Left kidney (tissue), 8 donors: ENCODE measurements at places on chromosomes 3 and 15. TPM values are rescaled to one million over a fixed set of nuclear protein-coding genes. Genes with fewer than 3 reads are reported as not detected.

DNA sequence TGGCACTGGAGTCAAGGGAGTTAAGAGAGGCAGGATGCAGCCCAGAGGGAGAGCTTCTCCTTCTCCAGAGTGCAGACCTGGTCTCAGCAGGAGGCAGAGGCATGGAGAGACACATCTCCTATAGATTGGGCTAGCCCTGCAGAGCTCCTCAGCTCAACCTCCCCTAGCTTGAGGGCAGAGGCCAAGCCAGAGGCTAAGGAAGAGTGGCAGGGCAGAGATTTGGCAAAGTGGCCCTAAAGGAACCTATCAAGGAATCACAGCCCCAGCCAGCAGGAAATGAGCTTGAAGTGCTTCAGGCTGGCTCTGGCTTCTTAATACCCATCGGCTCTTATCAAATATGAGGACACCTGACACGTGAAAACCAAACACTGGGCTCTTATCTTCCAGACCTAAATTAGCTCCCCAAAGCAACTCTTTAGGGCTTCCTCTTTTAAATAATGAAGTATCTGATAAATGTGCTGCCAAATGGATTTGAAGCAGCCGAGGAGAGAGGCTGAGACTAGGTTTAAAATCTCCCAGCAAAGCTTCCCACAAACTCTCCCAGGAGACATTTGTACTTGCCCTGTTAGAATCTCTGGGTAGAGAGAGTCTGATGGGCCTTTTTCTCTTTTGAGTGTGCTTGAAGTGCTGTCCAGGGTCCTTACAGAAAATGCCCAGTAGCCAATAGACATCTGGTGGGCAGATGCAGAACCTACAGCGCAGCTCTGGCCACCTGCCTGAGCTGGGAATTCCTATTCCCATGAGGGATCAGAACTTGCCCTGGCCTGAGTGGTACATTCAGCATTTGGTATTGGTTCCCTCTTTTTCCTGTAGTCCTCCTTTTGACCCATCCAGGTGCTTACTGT lies 271.4 kb downstream of the CLSTN2 start:
- peak; percentile 59 for DNase-seq

- no peak for DNase-seq
These were observed 3.8 kb upstream of the CMTM6 start for GRCh38 chr3:32506466-32506865.

GRCh38 chr15:76963596-76963995 lies 31.3 kb upstream of the PSTPIP1 start:
- no peak for DNase-seq

DNA sequence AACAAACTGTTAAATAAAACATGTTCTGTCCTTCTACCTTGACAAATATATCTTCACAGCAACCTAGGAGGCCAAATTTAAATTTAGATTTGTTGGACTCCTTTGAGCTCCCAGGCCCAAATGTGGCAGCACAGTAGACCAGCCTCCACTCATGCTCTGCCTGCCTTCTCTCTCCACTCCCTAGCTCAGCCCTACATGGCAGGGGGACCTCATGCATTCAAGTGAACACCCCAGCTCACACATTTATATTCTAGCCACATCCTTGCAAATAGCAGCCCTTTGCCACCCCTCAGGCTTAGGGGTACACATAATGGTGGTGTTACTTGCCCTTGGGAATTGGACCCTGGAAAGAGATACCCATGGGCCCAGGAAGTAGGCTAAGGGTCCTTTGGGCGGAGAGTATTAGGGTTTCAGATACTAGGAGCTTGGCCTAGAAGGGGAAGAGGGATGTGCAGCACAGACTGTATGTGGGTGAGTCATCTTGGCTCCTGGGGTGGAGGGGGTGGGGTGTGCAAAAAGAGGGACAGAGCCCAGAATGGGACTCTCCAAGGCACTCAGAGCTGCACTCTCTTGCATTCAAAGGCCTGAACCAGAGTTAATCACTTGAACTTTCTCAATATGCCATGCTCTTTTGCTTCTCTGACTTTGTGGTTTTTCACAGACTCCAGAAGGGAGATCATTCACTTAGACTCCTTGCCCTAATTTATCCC lies 268.4 kb upstream of the ROPN1 start:
- DNase-seq: no peak

Gene C15orf61
- 6.0 TPM for polyA plus RNA-seq

Gene CCRL2
- 1.2 TPM for polyA plus RNA-seq

Gene GP5
- polyA plus RNA-seq: 0.40 TPM

GRCh38 chr15:99253381-99254090 lies 2.3 kb downstream of the LRRC28 start:
- DNase-seq: no peak

GRCh38 chr3:151443583-151443982 lies 17.3 kb downstream of the IGSF10 start:
- peak; percentile 44 for DNase-seq

- DNase-seq: no peak
These were observed 299.3 kb downstream of the PLCL2 start for GRCh38 chr3:17183951-17184550.

DNA sequence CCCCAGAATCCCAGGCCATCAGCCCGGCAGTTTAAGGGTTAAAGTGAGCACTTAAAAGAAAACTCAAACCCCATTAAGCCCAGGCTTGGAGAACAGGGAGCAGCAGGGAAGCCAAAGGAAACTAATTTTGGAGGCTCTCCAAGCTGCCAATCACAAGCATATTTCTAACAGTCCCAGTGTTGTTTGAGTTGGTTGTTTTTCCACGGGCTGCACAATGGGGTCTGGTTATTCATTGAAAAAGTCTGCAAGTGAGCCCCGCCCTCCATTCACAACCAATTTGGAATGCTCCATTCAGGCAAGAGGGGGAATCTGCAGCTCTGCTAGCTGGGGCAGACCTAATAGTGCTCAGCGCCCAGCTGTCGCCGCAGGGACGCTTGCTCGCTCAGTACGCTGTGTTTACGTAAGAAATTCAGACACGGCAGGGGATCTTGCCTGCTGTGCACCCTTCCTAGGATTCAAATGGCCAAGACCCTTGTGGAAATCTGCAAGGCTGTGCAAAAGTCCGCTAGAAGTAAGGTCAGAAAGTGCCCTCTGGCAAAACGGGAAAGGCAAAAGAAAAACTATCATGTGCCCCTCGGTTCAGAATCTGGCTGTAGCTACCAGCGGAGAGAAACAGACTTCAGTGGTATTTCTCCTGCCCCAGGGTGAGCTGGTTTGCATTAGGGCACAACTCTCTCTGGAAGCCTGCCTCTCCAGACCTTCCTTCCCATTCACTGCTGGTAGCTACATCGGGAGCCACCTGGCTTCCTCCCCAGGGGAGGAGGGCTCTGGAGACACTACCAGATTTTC lies 11.0 kb downstream of the ETV5 start:
- peak; percentile 92 for DNase-seq

- no peak for DNase-seq
These were observed 381.9 kb downstream of the ERC2 start for GRCh38 chr3:56086355-56086754.

GRCh38 chr3:14570089-14570488 lies 29.9 kb upstream of the GRIP2 start:
- no peak for DNase-seq

Gene MYZAP
- 5.3 TPM for polyA plus RNA-seq

Gene SCAANT1
- polyA plus RNA-seq: 1.0 TPM

Gene PLS1
- polyA plus RNA-seq: 28.9 TPM

Gene COL6A6
- 2.9 TPM for polyA plus RNA-seq

Gene IMPG2
- 0.76 TPM for polyA plus RNA-seq

Gene TMEM207
- polyA plus RNA-seq: 18.1 TPM

GRCh38 chr15:66855041-66855440 lies 153.0 kb downstream of the SMAD6 start:
- no peak for DNase-seq

- peak; percentile 24 for DNase-seq
These were observed 240.8 kb downstream of the NR1D2 start for GRCh38 chr3:24185738-24186384.

- no peak for DNase-seq
These were observed 14.2 kb downstream of the ESYT3 start for GRCh38 chr3:138448631-138449030.

DNA sequence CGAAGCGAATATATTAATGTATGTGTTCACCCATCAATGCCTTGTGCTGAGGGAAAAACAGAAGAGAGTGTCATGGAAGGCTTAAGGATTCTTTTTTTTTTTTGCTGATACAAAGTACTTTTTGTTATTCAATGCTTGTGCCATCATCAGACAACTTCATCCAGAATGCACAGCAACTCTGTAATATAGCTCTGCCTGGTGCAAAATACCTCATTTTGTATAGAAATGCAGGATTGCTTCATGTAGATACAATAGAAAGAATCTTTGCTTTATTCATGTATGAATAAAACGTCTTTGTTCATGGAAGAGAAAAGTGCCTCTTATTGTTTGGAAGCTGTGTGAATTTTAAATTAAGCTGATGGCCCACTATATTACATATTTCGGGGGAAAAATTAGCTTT lies 62.9 kb downstream of the SH3GL3 start:
- DNase-seq: no peak

- DNase-seq: no peak
These were observed 6.8 kb downstream of the SKOR1 start for GRCh38 chr15:67832031-67832551.

GRCh38 chr3:64105816-64106215 lies 82.5 kb upstream of the PSMD6 start:
- no peak for DNase-seq

Gene GREM1
- 0.52 TPM for polyA plus RNA-seq

- no peak for DNase-seq
These were observed 370.2 kb downstream of the TIGIT start for GRCh38 chr3:114664006-114664405.

DNA sequence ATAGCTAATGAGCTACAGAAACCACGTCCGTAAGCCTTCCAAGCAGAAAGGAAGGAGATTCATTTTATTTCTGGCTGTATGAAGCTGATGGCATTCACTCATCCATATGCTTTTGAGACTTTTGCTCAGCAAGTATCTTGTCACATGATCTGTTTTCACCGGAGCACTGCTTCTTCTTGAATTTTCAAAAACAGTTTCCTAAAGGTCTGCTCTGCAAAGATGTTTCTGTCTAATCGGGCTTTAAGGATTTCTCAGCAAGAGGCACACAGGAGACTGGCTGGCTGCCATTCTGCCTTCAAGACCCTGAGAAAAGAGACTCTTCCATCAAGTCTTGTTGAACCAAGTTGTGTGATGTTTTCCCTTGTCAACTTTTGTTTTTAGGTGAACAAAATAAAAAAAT lies 289.6 kb upstream of the LYSMD4 start:
- no peak for DNase-seq

DNA sequence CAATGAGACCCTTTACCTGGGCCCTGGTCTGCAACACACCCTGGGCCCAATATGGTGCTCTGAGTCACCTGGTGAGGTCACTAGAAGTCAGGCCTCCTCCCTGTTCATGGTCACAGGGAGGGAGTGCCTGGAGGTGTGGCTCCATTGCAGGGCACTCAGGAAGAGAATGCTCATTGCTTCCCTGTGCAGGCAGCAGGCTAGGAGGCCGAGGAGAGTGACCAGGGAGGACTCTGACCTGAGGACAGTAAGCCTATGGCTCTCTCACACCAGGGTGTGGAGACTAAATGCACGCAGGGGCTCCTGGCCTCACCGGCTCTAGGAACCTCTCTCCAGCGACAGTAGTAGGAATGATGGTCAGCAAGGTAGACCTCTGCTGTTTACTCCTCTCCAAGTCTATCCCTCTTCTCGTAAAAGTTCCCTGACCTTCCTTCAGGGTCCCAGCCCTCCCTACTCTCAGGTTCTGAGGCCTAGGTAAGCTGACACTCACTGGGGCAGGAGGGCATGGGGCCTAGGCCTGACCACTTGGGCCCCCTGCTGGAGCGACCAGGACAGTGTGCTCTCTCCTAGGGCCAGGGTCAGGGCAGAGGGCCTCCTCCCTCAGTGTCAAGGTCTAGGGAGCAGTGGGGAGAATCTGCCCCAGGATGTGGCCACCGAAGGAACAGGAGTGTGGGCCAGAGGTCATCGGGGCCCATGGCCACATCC lies 9.6 kb upstream of the SLCO2A1 start:
- DNase-seq: no peak

Gene HES1
- polyA plus RNA-seq: 65.2 TPM

Gene ISLR2
- 0.93 TPM for polyA plus RNA-seq

GRCh38 chr3:150243466-150243865 lies 164.6 kb upstream of the TSC22D2 start:
- no peak for DNase-seq

- DNase-seq: no peak
These were observed 20.7 kb upstream of the MYZAP start for GRCh38 chr15:57570994-57571393.

DNA sequence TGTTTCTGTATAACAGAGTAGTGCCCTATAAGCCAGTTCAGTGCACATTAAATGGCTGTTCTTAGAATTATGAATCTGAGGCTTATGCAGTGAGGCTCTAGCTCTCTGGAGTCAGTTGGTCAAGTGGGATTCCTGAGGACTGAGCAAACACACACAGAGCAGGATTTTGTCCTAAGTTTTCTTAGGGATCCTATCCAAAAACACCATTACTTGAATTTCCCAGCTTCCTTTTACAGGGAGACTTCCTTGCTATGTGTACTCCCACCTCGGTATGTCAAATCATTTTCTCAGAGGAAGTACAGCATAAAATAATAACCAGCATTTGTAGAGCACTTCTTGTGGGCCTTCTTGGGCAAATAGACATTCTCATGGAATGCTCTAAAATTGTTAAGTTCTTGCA lies 63.1 kb upstream of the GOLGA6B start:
- no peak for DNase-seq

Gene TMEM108
- 1.6 TPM for polyA plus RNA-seq

- no peak for DNase-seq
These were observed 21.9 kb upstream of the NR1I2 start for GRCh38 chr3:119759962-119760361.

Gene ENTPD3
- polyA plus RNA-seq: 2.9 TPM

DNA sequence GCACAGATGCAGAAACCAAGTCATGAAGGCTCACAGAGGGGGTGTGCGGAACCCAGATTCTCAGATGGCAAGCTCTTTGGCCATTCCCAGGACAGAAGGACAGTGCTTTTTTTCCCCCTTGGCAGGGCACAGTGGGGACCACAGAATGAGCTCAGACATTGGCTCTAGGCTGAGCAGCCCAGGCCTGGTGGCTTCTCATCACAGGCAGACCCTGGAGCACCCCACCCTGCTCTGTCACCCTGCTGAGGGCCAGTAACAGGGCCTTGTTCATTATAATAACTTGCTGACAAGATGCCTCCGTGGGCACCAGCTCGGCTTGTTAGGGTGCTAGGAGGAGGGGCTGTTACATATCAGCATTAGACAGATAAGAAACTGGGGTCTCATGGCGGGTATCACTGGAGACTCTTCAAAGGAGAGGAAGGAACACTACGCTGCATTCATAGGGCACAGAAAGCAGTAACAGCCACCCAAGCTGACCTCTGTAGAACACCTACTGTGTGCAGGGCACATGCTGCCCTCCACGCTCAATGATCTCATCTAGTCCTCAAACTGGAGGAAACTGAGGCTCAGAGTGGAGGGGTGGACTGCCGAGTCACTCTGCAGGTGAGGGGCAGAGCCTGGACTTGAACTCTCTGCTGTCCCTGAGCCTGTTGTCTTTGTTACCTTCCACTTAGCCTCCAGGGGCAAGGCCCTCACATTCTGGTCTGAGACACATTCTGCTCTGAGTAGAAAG lies 69.9 kb upstream of the SEC13 start:
- no peak for DNase-seq

Gene LAMB2
- 435 TPM for polyA plus RNA-seq
